Activated T-cell treated with anti-CD3 and anti-CD28 coated beads, Interleukin-2, amount 50 U/mL, for 72 hours (primary cell): ENCODE measurements at places on chromosomes 4 and X. TPM values are rescaled to one million over a fixed set of nuclear protein-coding genes. Genes with fewer than 3 reads are reported as not detected.

The PDE6B gene
- 18.9 TPM for total RNA-seq

The NAT8L gene
- 1.5 TPM for total RNA-seq

The CSAG2 gene
- not detected for total RNA-seq

The RASL11B gene
- 0.48 TPM for total RNA-seq

The RHOXF1 gene
- 1.2 TPM for total RNA-seq

The ESX1 gene
- total RNA-seq: not detected

The TAF7L gene
- total RNA-seq: not detected

The MAGEC2 gene
- total RNA-seq: not detected

The HTN1 gene
- total RNA-seq: not detected

The CAPN6 gene
- total RNA-seq: not detected

The SSX2B gene
- total RNA-seq: not detected

The PASD1 gene
- not detected for total RNA-seq

The CETN2 gene
- 6.2 TPM for total RNA-seq

The STOX2 gene
- total RNA-seq: not detected

The DRD5 gene
- total RNA-seq: not detected

The BMPR1B gene
- total RNA-seq: not detected

The FAM236A gene
- total RNA-seq: not detected

The PNCK gene
- 0.50 TPM for total RNA-seq

The BEX2 gene
- total RNA-seq: 36.7 TPM

The IL15 gene
- total RNA-seq: 2.1 TPM

The SUPT20HL2 gene
- not detected for total RNA-seq

The GPR50 gene
- total RNA-seq: not detected

The SLC7A11 gene
- 15.4 TPM for total RNA-seq

The TTC29 gene
- total RNA-seq: not detected

The EREG gene
- not detected for total RNA-seq

The ARL9 gene
- total RNA-seq: 0.29 TPM

The FRMPD4 gene
- total RNA-seq: not detected

The CXCL3 gene
- not detected for total RNA-seq

The CSAG1 gene
- total RNA-seq: not detected
